ENCODE measurements at places on chromosomes 7 and 10.

GRCh38 chr10:23198940-23199767 is 7.0 kb downstream of the PTF1A start:
- no peak for DNase-seq

- DNase-seq: no peak
Observed at GRCh38 chr10:80474941-80475340, 20.8 kb downstream of the TSPAN14 start.

GRCh38 chr7:145692237-145692950 is 424.2 kb upstream of the CNTNAP2 start:
- DNase-seq: no peak

- no peak for DNase-seq
Observed at GRCh38 chr10:88254091-88254490, 329.0 kb downstream of the RNLS start.

- no peak for DNase-seq
Observed at GRCh38 chr10:68792115-68792514, 35.2 kb upstream of the STOX1 start.

DNA sequence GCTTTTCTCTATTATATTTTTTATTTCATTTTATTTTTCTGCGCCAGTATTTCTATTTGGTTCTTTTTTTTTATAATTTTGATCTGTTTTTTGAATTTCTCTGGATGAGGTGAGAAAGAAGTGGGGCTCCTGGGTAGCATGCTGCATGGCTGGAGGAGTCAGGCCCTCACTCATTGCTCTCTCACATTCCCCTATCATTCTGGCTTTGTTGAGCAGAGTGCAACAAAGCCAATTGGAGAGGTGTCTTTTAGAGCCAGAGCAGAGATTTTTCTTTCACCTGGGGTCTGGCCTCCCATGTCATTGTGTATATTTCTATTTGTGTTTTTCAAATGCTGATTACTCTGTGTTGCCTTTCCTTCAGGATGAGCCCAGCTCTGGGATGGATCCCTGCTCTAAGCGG is 330.0 kb upstream of the CDC14C start:
- DNase-seq: no peak

GRCh38 chr7:42189535-42189934 is 47.5 kb downstream of the GLI3 start:
- no peak for DNase-seq

- no peak for DNase-seq
Observed at GRCh38 chr10:6912424-6912823, 332.3 kb upstream of the PRKCQ start.

GRCh38 chr7:44767912-44768627 is 19.4 kb downstream of the ZMIZ2 start:
- DNase-seq: peak; percentile 82

- DNase-seq: no peak
Observed at GRCh38 chr7:158355456-158356065, 232.1 kb downstream of the PTPRN2 start.

GRCh38 chr10:76871697-76872295 is 765.8 kb downstream of the KCNMA1 start:
- no peak for DNase-seq

DNA sequence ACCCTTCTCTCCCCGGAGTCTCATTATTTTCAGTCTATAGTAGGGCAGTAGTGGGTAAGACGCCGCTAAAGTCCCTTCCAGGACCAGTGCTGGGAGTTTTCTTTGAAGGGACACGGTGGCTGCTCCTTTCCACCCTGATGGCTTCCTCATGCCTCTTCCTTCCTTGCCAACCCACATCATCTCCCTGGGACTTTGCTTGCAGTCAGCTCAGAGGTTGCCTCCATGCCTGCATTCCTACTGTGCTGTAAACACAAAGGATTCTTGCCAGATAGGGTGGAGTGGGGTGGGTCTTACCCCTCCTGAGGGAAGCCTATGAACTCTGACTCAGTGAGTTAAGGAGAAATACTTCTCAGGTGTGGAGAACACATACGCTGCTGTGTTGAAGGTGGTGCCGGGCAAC is 59.9 kb upstream of the IGFBP3 start:
- DNase-seq: peak; percentile 6

DNA sequence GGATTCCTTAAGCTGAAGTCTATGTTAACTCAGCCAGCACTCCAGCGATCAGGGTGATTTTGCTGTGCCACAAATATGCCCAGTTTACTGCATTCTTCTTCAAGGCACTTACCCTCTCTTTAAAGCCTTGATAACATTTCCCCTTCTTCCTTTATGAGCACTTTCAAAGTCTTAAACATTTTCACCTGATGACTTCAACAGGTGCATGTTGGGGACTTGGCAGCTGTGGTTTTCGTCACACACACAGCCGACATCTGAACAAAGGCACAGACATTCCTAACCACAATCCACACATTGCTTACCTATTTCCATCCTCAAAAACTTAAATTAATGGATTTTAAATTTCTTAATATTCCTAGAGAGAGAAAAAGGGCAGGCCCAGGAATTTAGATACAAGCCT is 331.5 kb downstream of the CRPPA start:
- no peak for DNase-seq

- DNase-seq: no peak
Observed at GRCh38 chr10:69549959-69550358, 23.3 kb downstream of the NEUROG3 start.

DNA sequence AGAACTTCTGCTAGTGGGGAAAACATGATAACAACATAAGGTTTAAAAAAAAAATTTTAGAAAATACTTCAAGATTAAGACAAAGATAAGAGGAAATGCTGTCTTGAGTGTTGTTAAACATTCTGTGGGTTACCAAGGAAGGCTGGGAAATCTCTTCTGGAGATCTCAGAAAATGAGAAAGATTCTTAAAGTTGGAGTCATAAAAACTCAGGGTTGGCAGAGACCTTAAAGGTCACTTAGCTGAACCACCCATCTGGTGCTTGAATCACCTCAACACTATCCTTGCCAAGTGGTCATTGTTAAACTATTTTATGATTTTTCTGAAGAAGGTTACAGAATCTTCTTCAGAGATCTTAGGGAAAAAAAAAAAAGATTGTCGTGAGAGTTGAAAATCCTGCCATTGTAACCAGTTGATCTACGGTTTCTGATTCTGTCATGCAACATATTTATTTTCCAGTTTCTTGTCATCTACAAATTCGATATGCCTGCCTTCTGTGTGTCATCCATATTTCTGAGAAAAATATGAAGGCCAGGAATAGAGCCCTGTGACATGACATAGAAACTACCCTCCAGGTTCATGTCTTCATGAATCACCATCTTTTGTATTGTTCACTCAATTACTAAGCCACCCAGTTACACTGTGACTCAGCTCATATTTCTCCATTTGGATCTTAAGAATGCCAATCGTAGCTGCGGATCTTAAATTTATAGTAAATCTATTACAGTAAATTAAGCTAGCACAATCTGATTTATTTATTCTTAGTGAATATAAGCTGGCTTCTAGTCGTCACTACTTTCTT is 179.2 kb downstream of the ST7 start:
- DNase-seq: no peak

DNA sequence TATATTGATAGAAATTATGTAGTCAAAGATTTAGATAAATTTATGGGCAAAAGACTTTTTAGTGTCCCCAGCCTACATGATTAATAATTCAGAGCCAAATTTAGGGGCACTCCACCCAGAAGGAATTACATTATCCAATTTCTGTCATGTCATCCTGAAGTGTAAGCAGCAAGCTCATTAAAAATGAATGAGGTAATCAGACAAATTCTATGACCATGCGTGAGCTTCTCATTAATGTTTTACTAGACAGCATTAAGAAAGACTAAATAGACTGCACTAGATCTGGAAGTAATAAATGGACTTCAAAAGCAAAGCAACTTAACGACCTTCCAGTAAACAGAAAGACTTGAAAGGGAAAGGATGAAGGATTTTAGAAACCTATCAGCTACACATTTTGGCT is 22.7 kb upstream of the TRUB1 start:
- no peak for DNase-seq

DNA sequence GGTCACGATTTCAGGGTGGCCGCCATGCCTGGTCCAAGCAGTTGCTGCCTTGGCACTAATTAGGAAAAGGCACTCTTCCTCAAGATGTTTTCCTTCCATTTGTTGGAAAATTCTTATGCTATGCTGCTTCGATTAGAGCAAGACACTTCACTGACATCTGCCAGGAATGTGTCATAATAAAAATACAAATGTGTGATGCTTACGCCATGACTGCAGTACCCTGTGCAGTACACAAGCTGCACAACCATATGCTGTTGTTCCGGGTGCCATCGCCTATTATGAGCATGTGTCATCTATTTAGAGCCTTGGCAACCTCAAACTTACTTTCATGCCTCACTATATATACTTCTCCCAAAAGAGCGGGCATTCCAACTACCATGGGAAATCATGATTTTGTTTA is 14.9 kb upstream of the MPP7 start:
- DNase-seq: no peak

- no peak for DNase-seq
Observed at GRCh38 chr7:100879685-100880261, 4.9 kb downstream of the SRRT start.

- no peak for DNase-seq
Observed at GRCh38 chr7:17672783-17673182, 267.5 kb downstream of the SNX13 start.

DNA sequence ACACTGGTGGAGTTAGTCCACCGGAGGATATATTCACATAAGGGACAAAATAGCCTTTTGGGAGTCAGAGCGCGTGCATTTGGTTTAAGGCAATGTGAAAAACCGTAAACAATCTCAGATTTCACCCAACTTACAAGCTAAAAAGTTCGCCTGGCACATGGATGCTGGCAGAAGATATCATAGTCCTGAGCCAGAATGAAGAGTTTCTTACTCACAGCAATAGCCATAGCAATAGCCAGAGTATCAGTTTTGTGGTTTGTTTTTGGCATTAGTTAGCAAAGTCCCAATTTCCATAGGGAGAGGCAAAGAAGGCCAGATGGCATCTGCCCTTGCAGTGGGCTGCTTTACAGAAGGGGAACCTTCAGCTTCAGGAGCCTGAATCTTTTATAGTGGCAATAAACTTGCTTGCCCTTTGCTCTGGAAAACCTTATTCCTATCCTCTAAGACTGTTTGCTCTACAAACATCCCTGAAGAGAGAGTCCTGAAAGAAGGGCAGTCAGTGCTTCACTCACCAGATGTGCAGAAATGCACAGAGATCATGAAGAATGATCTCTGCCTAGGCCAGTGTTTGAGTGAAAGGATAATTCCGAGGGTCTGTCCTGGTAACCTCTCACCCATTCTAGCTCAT is 28.7 kb upstream of the RSBN1L start:
- DNase-seq: no peak

DNA sequence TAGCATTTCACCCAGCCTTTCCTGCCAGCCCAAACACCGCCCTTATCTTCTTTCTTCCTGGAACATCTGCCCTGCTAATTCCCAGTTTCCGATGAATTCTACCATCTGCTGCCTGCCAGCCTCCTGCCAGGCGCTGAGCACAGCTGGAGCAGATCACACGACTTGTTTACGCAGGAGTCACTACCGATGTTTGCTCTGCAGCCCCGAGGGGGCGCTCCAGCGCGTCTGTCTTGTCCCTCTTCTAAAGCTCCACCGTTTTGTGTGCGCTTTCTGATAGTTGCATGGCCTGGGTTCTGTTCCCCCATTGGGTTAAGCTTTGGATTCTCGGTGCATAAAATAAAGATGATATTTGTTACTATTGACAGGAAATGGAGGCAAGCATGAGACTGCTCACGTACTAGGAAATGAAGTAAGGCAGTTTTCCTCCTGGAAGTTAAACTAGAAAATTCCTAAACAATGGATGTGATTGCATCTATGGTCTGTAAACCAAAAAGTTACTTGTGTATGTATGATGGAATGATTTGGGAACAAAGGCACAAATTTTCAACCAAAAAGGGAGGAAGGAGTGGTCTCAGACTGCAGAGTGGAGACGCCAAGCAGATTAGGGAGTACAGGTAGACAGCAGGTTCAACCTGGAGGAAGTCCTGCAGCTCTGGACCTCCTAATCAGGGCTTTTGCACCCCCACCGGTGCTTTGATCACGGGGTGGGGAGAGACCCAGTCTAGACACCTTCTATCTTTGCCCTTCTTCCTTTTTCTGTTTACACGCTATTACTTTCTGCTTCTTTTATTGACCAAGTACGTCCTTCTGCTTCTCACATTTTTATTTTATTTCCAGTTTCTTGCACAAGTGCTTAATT is 2.2 kb upstream of the RBM17 start:
- DNase-seq: peak; percentile 78

GRCh38 chr10:29970576-29970975 is 88.8 kb downstream of the JCAD start:
- no peak for DNase-seq

- no peak for DNase-seq
Observed at GRCh38 chr10:107059068-107059804, 105.3 kb downstream of the SORCS1 start.

DNA sequence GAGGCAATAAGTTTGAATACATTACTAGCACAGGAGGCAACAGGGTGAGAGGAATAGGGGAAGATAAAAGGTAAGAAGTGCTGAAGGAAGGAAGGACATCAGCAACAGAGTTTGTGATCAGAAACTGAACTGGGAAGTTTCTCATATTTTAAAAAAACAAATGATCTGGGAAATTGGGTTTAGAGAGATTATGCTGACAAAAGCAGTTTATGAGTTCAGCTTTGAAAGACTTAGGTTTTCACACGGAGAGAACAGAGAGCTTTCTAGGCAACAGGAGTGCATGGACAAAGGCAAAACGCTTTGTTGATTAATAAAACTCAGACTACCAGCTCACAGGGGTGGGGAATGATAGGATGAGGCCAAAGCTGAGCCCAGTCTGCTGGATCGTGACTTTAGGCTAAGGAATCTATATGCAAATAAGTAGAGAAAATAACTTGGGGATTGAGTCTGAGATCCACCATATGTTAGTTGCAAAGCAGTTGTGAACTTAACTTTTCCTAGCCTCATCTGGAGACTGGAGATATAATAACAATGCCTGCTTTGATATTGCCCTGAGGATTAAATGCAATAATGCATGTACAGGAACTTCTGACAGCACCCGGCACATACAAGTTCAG is 4.2 kb downstream of the OSBPL3 start:
- DNase-seq: no peak

DNA sequence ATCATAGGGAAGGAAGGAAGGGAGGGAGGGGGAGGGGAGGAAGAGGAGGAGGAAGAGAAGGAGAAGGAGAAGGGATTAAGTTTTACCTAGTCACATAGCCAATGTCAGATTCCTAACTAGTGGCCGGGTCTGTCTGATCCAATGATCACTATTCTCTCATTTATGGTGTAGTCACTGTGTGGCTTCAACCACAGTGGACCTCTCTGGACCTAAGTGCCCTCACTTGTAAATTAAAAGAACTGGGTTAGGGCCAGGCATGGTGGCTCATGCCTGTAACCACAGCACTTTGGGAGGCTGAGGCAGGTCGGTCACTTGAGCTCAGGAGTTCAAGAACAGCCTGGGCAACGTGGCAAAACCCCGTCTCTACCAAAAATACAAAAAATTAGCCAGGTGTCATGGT is 6.6 kb upstream of the SERPINE1 start:
- DNase-seq: no peak
